ENCODE measurements at places on chromosomes 3 and 15.

GRCh38 chr3:38479431-38480092, 16.6 kb upstream of the EXOG start:
- DNase-seq: no peak

GRCh38 chr3:192216067-192216466, 511.3 kb downstream of the FGF12 start:
- no peak for DNase-seq

DNA sequence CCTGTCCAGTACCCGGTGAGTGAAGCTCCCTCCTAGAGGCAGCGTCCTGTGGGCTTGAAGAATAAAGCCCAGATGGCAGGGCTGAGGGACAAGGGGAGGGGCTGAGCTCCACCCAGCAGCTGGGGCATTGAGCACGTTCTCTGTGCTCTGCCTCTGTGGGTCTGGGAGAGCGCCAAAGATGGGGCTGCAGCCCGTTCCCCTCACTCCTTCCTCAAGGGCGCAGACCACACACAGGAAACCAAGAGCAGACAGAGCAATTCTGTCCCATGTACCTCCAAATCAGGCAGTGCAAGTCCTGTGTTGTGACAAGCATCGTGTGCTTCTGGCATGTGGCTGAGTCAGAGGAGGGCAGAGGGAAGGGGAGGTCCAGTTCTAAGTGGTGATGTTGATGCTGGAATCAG, 15.7 kb upstream of the KIF23 start:
- DNase-seq: no peak

GRCh38 chr3:186946756-186947375, 16.5 kb downstream of the ST6GAL1 start:
- DNase-seq: no peak

DNA sequence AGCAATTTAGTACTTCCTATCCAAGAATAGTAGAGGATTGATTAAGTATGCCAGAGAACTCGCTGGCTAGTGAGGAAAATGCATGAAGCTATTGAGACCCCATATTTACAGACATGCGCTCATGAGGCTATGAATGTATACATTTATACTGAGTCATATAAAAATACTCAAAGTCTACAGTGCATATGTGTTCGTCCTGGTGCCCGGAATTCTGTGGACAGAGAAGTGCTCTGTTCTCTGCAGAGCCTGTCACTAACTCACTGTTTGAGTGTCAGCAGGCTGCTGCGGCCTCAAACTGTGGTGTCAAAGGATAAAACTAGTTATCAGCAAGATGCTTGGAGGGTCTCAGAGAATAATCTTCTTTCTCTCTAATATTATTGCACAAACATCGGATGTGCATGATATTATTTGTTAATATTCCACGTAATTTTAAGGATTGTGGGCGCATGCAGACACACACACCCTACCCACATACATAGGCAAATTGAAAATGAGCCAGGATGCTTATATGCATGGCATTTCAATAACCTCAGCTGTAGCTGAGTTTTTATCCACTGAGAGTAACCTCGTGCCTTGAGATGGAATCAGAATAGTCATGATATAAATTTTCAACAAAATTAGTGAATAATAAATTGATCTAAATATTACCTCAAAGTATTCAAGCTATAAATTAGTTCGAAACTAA, 50.0 kb upstream of the TSC22D2 start:
- no peak for DNase-seq

- DNase-seq: no peak
These were observed 1.0 kb downstream of the LRCH3 start for GRCh38 chr3:197791892-197792647.

DNA sequence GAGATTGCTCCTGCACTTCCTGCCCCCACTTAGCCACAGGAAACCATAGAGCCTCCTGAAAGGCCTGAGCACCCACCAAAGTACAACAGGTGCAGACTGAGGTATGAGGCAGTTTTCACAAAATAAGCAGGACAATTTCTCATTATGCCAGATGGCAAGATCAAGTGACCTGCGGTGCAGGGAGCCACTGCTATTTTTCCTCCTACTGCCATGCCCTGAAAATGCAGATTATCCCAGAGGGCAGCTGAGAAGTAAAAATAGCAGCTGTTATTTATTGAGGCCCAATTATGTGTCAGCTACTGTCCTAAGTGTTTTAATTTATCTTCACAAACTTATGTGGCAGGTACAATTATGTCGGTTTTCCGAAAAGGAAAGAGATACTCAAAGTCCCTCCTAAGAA, 209.5 kb upstream of the ST8SIA2 start:
- no peak for DNase-seq

GRCh38 chr3:72990701-72991395, 5.8 kb upstream of the PPP4R2 start:
- DNase-seq: no peak

GRCh38 chr3:72018343-72018984, 233.5 kb upstream of the PROK2 start:
- no peak for DNase-seq

DNA sequence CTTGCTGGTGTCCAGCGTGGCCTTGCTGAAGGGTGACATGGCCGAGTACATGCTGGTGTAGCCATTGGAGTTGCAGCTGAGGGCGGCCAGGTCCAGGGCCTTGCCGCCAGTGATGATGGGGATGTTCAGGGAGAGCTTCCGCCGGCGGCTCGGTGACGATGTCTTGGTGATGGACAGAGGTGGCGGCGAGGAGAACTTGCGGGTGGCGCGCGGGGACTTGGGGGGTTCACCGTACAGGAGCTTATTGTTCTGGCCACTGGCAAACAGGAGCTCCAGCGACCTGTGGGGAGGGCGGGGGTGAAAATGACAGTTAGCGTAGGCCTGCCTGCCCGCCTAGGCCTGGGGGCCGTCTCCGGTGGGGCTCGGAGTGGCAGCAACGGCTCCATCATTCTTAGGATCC, 59.0 kb upstream of the CTSH start:
- no peak for DNase-seq

DNA sequence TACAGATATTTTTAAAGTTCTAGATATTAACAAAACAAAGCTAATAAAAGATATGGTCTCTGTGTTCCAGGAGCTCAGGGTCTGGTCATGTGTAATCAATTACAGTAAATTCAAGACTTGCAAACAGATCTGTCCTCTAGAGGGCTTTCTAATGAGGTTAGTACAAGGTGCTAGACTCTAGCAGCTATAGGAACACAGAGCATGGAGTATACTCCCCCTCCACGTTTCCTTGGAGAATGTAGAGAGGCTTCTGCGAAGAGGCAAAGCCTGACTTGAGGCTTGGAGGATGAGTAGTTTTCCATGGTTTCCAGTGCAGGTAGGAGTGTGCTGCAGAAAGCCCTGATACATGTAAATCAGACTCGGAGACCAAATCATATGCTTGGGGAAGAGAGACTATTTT, 32.7 kb upstream of the DLG1 start:
- DNase-seq: no peak

DNA sequence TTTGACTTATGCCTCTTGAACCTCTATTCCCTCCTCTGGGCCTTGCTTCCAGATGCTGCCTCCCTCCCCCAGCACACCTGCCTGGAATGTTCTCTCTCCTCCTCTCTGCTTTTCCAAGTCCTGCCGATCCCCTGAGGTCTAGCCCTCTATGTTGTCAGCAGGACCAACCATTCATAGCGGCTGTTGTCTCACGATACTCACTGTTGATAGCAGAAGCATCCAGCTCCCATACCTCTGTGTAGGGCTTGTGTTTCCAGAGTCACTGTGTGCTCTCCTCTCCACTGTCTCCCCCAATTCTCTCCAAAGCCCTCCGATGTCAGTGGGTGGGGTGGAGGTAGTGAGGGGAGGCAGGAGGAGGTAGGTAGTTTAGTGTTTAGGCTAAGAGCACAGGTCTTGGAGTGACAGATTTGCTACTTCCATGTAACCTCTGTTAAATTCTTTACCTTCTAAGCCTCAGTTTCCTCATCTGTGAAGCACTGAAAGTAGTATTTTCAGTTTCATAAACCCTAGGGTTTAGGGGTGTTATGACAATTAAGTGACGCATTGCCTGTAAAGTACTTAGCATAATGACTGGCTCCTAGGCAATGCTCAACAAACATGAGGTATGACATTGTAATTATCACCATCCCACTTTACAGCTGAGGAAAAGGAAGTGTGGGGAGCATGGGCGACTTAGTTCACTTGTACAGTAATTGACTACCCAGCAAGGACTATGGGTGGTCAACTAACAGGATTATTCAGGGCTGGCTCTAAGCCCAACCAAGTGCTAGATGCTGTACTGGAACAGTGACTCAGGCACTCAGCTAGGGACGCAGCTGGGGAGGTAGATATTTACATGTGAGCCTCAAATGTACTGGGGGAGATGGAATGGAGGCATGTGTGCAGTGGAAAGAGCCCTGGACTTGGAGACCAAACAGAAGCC, 122.8 kb downstream of the CACNA1D start:
- DNase-seq: no peak

GRCh38 chr3:117788506-117788905, 1078.9 kb downstream of the TUSC7 start:
- no peak for DNase-seq

- no peak for DNase-seq
These were observed 70.1 kb upstream of the GLCE start for GRCh38 chr15:69090197-69090948.

DNA sequence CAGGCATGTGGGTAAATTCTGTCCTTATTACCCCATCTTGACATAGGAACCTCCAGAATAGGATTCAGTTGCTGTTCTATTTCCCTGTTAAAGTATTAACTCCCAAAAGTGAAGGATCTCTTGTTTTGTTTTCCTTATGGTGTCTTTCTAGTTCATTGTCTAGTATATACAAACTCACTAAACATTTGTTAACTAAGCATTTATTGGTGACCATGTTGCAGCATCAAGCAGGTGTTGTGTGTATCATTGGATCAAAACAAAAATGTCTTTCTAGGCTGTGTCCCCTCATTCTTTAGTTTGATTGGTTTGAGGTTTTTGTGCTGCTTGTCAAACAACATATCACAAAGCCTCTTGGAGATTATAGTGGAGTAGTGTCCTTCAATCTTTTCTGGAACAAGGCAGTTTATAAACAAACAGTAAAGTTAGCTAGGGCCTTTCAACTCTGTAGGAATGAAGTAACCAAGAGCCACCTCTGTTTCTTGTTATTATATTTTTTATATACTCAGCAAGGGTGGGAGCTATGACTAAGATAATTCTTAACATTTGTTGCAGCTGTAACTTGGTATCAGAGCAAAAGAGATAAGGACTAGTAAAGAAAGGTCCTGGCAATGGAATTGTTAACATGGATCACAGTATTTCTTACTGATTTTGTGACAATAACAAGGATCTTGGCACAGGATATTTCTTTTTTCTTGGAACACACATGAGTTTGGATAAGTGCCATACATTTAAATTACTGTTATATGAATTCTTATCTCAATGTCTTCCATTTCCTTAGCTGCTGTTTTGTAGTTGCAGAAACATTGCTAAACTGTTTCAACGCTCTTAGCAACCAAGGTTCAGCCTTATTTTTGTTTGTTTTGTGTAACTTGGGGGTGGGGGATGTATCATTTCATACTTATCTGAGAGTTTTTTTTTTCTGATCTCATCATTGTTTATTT, 49.3 kb downstream of the TMOD3 start:
- DNase-seq: no peak

GRCh38 chr3:142844339-142844977, 44.4 kb downstream of the PCOLCE2 start:
- no peak for DNase-seq

GRCh38 chr3:12516873-12517272, 28.4 kb downstream of the MKRN2OS start:
- no peak for DNase-seq

DNA sequence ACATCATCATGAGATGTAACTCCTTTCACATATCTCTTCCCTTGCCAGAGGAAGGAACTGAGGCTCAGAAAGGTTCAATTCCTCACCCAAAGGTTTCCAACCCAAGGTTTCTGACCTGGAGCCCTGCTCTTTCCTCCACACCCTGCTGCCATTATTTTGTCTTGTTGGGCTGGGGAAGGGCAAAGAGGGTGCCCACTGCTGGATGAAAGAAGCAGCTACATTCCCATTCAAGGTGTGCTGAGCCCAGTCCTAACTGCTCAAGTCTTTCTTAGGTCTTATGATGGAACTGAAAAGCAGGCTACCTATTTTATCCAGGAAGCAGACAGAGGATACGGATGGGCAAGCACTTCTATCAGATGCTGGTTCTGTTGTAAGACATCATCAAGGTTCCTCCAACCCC, 258.0 kb upstream of the CTDSPL start:
- DNase-seq: no peak

DNA sequence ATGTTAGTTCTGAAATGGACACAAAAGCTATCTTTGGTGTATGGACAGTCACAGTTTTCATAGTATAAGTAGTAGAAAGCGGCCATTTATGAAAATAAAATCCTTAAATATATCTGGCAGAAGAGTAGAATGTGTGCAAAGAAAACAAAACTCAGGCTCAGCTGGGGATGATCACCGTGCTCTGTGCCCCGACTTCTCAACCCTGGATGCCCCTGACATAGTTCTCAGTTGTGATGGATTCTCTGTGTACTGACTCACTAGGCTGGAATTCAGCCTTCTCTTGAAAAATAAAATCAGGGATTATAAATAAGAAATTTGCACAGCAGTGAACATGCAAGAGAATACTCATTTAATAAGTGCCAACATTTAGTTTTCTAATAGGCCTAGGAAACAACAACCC, 925.1 kb upstream of the NR2F2 start:
- DNase-seq: no peak

GRCh38 chr15:82803793-82804574, 1.9 kb downstream of the FSD2 start:
- DNase-seq: no peak

DNA sequence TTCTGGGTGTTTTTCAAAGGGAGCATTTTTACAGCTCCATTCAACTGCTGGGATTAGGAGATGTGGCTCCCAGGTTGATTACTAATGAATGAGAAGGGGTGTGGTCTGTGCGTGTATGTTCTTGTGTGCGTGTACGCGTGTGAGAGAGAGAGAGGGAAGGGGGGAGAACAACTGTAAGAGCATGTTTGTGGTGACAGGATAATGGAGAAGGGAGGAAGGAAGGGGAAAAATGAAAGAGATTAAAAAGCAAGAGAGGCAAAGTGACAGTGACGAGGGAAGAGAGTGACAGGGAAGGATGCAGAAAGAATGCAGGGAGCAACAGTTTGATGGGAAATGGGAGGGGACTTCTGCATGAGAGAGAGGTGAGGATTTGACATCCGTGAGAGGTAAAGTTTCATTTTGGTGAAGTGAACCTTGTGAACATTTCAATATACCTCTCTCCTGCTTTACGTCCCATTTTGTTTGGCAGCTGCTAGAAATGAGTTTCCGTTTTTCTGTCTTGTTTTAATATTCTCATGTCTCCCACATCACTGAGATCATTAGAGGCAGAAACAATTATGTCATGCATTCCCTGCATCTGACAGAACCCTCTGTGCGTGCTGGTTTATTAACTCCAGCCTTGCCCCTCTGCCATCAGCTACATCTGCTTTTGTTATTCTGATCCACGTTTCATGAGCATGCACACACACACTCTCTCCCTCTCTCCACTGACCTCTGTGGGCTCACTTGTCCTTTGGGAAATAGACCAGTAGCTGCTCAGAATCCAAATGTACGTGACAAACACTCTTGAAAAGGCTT, 161.6 kb downstream of the GAP43 start:
- DNase-seq: no peak

- no peak for DNase-seq
These were observed 466.6 kb downstream of the RAP2B start for GRCh38 chr3:153628591-153628990.
